ENCODE measurements at places on chromosomes 5 and 9.

- DNase-seq: no peak
Measured at GRCh38 chr9:113525831-113526230, 62.3 kb downstream of the RGS3 start.

DNA sequence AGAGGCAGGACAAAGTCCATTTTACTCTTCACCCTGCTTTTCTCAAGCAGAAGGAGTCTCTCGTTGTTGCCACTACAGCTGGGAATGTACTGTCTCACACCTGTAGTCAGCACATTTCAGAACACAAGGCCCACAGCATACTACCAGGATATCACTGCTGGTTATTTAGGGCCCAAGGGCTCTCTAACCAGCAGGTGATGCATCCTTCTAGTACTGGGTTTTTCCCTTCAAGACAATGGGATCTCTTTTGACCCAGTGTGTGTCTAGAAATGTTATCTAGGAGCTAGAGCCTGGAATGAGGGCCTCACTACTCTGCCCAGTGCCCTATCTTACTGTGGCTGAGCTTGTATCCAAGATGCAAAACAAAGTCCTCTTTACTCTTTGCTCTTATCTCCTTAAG is 235.1 kb upstream of the PRR16 start:
- DNase-seq: no peak

- no peak for DNase-seq
Measured at GRCh38 chr9:99431103-99431502, 209.0 kb downstream of the SEC61B start.

GRCh38 chr9:27497883-27498417 is 26.1 kb upstream of the IFNK start:
- no peak for DNase-seq

GRCh38 chr9:69965416-69966145 is 78.1 kb upstream of the MAMDC2 start:
- no peak for DNase-seq

DNA sequence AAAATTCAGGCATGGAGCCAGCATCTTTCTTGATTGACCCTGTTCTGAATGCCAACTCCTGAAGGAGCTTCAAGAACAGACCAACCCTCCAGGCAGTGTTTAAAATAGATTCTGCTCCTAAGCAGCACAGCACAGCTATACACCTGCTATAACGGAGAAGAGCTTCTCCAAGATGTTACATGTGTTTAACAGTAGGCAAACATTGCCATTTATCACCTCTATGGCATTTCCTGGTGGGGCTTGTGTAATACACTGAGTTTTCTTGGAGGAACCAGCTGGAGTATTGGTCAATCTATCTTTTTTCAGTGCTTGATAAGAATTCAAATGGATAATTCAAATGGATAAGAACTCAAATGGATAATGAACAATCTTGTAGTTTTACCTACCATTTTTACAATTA is 615.1 kb downstream of the CDH12 start:
- no peak for DNase-seq

- no peak for DNase-seq
Measured at GRCh38 chr9:105357937-105358336, 89.9 kb upstream of the FSD1L start.

DNA sequence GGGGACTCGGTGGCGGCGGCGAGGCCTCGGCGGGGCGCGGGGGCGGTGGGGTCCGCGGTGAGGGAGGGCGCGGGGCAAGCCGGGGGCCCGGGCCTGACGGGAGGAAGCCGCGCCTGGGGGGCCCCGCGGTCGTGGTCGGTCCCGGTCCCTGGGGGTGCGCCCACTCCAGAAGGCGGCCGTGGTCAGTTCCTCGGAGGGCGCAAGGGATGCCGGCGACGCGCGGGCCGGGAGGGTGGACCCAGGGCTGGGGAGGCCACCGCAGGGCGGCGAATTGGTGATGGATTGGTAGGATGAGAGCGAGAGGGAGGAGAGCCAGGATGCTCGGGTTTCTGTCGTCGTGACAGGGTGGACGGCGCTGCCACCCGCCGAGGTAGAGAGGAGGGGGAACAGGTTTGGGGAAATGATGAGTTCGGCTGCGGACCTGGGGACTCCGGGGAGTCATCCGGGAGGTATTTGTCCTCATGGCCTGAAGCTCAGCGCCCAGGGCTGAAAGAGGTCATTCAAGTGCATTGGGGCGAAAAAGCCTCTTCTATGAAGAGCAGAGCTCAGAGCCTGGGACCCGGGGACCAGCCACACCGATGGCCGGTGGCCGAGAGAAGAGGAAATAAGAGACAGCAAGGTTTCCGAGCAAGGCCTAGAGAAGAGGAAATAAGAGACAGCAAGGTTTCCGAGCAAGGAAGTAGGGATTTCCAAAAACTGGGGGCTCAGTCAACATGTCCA is 557 bp downstream of the GNG10 start:
- peak; percentile 37 for DNase-seq
